ENCODE measurements at places on chromosomes 13 and 19. TPM values are rescaled to one million over a fixed set of nuclear protein-coding genes. Genes with fewer than 3 reads are reported as not detected.

LMTK3 gene
- polyA plus RNA-seq: 1.9 TPM

GRCh38 chr13:35345992-35346391 is 130.5 kb downstream of the MAB21L1 start:
- no peak for DNase-seq

DNA sequence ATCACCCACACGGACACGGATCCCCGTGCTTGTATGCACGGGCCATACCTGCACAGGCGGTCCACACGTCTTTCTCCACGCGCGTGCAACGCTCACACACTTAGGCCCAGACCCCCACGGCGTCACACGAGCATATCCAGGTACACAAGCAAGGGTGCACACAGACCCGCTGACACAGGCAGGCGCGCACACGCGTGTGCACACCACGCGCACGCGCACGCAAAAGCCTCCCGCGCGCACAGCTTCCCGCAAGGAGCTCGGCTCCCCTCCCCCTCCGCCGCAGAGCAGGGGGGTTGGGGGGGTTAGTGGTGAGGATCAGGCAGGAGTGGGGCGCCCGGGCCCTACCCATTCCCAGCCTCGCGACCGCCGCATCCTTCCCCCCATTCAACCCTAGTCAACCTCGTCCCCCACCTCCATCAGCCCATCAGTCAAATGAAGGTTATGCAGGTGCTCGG is 407 bp downstream of the RAB3A start:
- no peak for DNase-seq

ZNF850 gene
- polyA plus RNA-seq: 3.2 TPM

DNA sequence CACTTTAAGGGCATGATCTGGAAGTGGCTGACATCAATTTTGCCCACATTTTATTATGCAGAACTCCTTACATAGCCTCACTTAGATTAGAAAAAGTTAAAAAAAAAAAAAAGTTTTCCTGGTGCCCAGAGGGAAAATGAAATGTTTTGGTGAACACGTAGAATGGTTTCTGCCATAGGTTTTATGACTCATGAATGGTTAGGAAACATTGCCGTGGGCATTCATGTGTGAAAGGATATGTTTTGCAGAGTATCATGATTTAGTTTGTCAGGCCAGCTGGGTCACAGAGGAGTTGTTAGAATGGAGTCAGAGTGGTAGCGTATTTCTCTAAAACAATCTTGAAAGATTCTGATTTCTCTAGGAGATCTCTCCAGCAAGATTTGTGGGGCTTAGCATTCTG is 133.8 kb downstream of the MRPL57 start:
- no peak for DNase-seq

DNA sequence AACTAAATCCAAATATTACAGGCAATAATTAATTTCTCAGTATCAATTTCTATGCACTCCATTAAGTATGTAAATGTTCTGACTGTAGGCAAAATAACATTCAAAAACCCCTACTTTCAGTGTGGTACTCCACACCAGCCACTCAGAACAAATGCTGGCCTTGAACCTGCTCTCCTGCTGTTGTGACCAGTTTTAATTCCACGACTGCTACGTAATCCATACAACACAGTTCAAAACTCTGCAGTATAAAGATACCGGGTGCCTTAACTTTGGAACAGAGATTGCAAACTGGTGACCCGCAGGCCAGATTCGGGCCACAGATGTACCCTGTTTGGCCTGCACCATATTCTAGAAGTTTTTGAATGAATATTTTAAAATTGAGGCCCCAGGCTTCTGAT is 30.4 kb downstream of the COL4A1 start:
- DNase-seq: no peak

DNA sequence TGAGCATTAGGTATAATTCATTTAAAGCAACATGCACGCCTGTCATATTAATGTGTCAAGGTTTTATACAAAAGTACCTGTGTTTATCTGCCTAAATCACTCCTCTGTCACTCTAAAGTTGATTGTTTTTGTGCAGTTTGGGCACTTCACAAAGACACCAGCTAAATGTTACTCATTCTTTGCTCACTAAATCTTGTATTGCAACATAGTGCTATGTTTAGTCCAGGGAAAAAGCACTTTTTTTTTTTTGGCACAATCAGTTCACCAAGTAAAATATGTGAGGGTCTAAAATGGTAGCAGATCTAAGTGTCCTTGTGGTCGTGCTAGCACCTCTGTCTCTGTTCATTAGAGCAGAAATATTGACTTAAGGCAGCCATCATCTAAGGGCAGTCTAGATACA is 2526.7 kb upstream of the PCDH20 start:
- no peak for DNase-seq

CEACAM19 gene
- polyA plus RNA-seq: 9.2 TPM

TIMM44 gene
- polyA plus RNA-seq: 46.8 TPM

KLK14 gene
- 0.67 TPM for polyA plus RNA-seq

GZMM gene
- polyA plus RNA-seq: 0.37 TPM

GRCh38 chr13:31781064-31781463 is 41.7 kb downstream of the RXFP2 start:
- no peak for DNase-seq

MUC16 gene
- polyA plus RNA-seq: 0.17 TPM
